Foreskin keratinocyte (primary cell): ENCODE measurements at places on chromosomes 2 and 18. TPM values are rescaled to one million over a fixed set of nuclear protein-coding genes. Genes with fewer than 3 reads are reported as not detected.

DNA sequence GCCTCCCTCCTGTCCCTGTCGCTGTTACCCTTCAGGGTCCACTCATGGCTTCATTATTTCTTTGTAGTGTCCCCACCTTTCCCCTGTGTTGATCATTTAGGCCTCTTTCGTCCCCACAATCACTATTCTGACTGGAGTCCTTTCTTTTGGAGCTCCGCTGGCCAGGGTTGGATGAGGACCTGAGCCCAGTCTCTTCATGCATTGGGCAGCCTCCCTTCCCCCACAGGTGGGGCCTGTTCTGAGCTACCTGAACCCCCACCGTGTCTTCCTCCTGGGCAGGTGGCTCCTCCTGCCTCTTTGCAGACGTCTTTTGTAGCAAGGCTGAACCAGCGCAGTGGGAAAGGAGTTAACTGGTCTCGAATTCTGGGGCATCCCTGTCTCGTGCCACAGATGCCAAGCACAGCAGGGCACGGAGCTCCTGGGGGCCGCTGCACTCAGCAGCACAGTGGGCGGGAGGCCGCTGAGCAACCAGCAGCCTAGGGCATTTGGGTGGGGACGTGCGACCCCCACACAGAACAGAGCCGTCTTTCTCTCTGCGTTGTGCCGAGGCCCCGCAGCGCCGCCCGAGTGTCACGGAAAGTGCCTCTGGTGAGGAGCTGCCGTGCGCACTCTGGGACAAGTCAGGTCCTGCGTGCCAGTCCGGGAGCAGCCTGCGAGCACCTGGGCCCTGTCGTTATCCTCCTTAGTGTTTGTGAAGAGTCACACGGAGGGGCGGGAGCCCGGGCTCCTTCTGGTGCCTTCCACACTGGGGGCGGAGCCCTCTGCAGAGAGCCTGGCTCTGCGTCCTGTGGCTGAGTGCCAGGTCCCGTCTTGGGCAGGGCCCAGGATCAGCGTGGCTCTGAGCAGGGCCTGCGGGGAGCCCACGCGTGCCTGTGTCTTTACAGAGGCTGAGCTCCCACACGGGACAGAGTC lies 130.1 kb downstream of the NFATC1 start:
- DNase-seq, result peak; percentile 52

- DNase-seq, result no peak
Observed at GRCh38 chr2:118859157-118859770, 11.8 kb upstream of the EN1 start.

GRCh38 chr2:239147376-239147775 lies 253.4 kb downstream of the HDAC4 start:
- no peak for DNase-seq

SP140 gene
- total RNA-seq, result 0.18 and 1.1 TPM in 2 replicates

- DNase-seq, result no peak
Observed at GRCh38 chr2:37316181-37316580, 8.5 kb downstream of the PRKD3 start.

DNA sequence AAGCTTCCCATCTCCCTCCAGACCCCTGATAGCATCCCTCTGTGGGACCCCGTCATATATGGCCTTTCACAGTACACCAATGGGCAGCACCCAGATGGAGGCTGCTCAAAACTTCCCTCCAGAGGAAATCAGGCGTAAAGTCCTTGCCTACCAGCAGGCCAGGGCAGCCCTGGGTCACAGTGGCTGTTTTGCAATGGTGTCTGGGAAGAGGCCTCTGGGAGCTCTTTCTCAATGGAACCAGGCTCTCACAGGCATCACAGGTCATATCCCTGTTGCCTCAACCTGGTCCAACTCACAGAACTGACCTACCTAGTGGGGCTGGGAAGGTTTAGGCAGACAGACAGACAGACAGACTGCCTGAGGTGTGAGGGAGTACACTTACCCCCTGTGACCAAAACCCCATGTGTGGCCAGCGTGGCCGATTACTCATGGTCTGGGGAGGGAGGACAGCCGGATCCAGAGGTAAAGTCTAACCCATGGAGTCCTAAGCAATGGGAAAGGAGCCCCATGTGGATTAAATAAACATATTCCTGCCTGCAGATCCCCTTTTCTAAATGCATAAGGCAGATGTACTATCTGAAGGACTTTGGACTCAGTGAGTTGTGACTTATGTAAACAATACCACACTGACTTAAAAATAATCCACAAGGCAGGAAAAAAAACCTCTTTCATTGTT lies 58.2 kb downstream of the BCL2L11 start:
- no peak for DNase-seq

DNA sequence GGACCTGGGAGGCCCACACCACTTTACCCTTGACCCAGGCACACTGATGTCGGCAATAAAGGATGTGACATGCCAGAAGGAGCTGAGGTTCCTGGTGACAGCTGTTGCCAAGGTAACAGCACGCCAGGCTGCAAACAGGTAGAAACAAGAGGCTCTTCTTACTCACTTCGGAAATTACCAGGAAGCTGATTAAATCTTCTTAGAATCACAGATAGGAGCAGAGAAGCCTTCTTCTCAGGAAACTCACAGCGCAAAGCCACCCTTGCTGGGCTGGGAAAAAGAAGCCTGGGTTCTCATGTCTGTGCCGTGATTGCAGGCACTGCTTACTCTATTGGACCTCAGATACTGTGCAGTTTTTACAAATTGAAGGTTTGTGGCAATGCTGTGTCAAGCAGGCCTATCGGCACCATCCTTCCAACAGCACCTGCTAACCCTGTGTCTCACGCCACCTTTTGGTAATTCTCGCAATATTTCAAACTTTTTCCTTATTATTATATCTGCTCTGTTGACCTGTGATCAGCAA lies 61.0 kb upstream of the TAF1B start:
- peak; percentile 71 for DNase-seq

ELOA2 gene
- total RNA-seq, result not detected in 2 replicates

KATNAL2 gene
- 0.95 and 1.3 TPM in 2 replicates for total RNA-seq

TEKT4 gene
- total RNA-seq, result not detected in 2 replicates

AMER3 gene
- total RNA-seq, result not detected in 2 replicates

- peak; percentile 47 for DNase-seq
Observed at GRCh38 chr2:159044804-159045286, 76.4 kb downstream of the TANC1 start.

- no peak for DNase-seq
Observed at GRCh38 chr2:67652679-67653078, 255.5 kb downstream of the ETAA1 start.

DNA sequence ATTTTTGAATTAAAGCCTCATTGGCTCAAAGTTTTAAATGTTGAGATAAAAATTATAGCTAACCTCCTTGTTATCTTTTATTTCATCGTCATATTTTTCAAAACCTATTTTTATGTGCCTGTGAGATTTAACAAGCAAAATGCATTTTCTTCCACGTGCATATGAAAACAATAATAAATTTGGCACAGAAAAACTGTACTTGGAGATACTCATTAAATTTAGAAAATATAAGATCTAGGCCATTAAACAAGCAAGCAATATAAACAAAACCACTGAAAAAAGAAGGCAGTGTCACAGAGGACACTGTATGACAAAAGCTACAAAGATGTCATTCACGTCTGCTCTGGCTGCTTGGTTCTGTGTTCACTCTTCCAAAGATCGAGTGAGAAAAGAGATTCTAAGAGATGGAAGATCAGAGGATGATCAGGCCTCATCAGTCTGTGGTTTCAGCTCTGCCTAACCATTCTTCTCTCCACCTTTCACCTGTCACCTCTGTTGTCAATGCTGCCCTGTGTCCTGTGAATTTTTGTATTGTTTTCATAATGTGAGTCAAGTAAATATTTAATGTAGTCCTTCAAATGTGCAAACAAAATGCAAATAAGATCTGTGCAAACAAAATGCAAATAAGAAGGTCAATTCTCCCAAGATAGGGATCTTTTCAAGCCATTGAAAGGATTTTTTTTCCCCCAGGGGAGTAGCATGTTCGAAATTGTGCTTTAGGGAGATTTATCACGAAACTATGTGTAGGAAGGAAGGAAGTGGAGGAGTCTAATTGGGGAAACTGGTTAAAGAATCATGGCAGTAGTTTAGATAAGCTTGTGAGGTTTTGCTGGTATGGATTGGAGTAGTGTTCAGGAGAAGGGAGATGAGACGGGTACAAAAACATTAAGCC lies 138.7 kb upstream of the RBMS1 start:
- DNase-seq, result no peak

GPAT2 gene
- 2.8 and 4.5 TPM in 2 replicates for total RNA-seq

GRCh38 chr2:46066116-46066515 lies 231.1 kb upstream of the EPAS1 start:
- no peak for DNase-seq

DNA sequence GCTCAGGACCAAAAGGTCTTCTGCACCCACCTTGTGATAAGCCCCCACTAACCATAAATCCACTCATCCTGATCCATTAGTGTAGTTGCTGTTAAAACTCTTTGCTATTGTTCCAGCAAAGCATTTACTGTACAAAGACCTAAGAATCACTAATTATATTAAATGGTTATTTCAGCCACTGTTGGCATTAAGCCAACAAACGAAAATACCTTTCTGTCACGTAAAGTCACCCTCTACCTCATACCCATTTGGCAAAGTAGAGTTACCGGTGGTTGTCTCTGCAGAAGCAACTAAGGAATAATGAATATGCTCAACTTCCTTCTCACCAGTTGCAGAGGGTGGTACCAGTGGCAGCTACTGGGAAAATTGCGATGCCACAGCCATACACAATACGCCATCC lies 224.5 kb downstream of the SP3 start:
- DNase-seq, result no peak

IL1R2 gene
- total RNA-seq, result 37.9 and 40.7 TPM in 2 replicates

RHOB gene
- 46.8 and 64.3 TPM in 2 replicates for total RNA-seq

- DNase-seq, result no peak
Observed at GRCh38 chr2:158966312-158966711, 2.1 kb upstream of the TANC1 start.
